Activated T-helper 2 cell treated with anti-CD3 and anti-CD28 coated beads, Interferon-gamma antibody, Interleukin-2, Interleukin-4, amounts not matched to agents 10 μg/mL and 5 μg/mL and 100 μg/mL, durations not matched to agents 14 hours and 24 hours and 36 hours (primary cell): ENCODE measurements at places on chromosomes 7 and 10.

GRCh38 chr10:80459047-80459865 is 5.1 kb downstream of the TSPAN14 start:
- peaks cover 35% of the 10 kb centered on the region for H3K36me3 ChIP-seq
- H3K4me3 ChIP-seq = peak overlapping the region; percentile 72
- H3K27ac ChIP-seq = peak overlapping the region; percentile 80
- peak; percentile 62 for DNase-seq
- H3K27me3 ChIP-seq = no peaks in the 10 kb centered on the region

GRCh38 chr7:2802504-2803341 is 41.4 kb downstream of the GNA12 start:
- H3K27me3 ChIP-seq = no peaks in the 10 kb centered on the region
- DNase-seq = no peak
- H3K4me1 ChIP-seq = peaks cover 34% of the 10 kb centered on the region
- H3K4me3 ChIP-seq = no peak overlapping the region

- peaks cover 49% of the 10 kb centered on the region for H3K36me3 ChIP-seq
- DNase-seq = no peak
- H3K4me3 ChIP-seq = no peak overlapping the region
- H3K27ac ChIP-seq = no peak overlapping the region
Measured at GRCh38 chr10:104309980-104310978, 28.0 kb downstream of the ITPRIP start.

DNA sequence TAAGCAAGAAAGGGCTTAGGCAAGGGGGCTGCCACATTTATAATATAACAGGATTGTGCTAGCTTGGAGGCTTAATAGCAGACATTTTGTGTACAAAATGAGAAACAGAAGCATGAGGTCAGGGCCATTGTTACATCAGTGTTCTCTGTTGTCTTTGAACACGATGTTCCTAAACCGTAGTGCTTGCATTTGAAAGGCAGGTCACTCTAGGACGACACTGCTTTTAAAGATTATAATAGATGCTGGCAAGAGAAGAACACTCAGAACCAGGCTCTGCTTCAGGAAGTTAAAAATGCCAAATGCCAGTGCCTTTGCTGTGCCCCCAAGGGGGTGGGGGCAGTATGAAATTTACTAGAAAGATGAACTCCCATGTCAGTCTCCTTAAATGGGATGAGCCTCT is 91.1 kb downstream of the SORCS3 start:
- H3K4me1 ChIP-seq = no peaks in the 10 kb centered on the region
- DNase-seq = no peak
- no peak overlapping the region for H3K27ac ChIP-seq
- H3K36me3 ChIP-seq = no peaks in the 10 kb centered on the region

GRCh38 chr10:97916586-97916985 is 66.9 kb downstream of the GOLGA7B start:
- no peak overlapping the region for H3K27ac ChIP-seq
- no peaks in the 10 kb centered on the region for H3K4me1 ChIP-seq
- H3K36me3 ChIP-seq = no peaks in the 10 kb centered on the region
